ENCODE measurements at places on chromosomes 3 and 15.

DNA sequence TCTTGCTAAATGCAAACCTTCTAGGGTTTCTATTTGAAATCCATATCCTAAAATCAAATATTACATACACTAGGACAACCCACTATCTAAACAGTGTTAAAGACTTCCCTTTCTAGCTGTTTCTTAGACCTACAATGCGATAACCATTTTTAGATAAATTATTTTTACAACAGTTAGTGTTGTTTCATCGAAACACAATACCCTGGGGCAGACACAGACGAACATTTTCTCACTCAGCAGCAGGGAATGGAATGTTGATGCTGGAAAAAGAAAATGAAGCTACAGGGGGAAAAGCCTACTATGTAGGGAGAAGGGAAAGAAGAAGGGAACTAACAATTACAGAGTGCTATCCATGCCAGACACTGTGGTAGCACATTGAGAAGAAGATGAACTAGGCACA is 6.0 kb upstream of the HERC1 start:
- no peak for DNase-seq

DNA sequence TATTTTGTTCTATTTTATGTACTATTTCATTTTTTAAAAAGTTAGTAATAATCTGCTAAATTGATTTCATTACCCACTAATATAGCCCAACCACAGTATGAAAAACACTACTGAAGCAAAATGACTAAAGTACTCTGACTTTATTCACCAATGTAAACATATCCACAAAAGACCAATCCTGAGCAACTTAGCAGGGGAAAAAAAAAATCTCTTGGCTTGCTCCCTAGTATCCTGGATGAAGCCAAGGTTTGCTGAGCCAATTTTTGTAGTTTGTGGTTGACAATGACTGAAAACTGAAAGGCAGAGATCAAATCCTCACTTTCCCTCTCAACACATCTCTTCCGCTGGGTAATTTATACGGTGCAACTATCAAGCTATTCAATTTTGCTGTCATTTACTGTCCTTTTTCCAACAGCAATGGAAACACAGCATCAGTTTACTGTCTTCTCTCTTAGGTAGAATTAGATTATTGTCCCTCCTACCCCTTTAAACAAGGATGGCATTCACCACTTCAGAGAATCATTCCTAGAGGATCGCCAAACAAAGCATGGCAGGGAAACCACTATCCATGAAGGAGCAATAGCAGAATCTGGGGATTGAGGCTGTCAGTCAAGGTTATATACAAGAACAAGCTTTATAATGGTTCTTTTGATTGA is 149.7 kb downstream of the THRB start:
- peak; percentile 73 for DNase-seq

- DNase-seq = no peak
Measured at GRCh38 chr3:69107841-69108240, 14.6 kb downstream of the LMOD3 start.

DNA sequence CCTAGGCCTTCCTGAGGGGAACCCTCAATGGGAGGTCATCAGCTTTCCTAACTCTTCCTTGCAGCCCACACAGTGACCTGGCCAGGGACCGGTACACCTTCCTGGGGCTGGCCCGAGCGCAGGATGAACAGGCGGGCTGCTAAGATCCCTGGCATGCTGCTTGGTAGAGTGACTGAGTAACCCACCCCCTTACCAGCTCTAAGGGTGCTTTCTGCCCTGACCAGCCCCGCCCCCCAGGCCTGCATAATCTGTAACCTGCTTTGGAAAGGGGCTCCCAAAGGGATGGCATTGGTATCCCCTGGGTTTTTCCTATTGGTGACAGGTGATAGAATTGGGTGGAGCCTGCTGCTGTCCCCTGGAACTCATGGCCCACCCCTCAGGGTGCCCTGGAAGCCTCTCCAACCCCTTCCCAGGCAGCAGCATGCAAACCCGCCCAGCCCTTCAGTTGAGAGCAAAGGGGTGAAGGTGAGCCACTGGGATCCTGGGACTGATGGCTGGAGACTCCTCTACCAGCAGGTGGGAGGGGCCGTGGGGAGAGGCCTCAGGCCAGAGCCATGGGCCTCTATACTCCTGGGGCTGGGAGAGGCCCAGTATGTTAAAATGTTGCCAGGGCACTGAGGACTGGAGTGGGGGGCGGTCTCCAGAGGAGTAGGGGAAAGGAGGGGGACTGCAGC is 11.1 kb upstream of the KIF7 start:
- DNase-seq = no peak

DNA sequence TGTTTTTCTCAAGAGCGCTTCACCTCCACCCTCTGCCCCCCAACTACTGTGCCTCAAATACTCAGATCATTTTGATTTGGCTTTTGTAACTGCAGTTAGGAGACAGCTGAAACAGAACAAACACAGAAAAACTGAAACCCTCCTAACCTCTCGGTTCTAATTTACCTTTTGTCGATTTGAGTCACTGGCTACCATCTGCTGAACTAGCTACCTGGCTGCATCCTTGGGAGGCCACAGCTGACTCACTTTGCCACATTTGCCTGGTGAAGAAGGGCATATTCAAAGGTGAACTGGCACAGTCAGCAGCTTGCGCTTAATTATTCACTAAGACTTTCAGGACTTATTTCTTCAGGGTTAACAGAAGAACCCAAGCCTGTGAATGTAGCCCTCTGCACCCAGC is 117.7 kb downstream of the FOXB1 start:
- no peak for DNase-seq

DNA sequence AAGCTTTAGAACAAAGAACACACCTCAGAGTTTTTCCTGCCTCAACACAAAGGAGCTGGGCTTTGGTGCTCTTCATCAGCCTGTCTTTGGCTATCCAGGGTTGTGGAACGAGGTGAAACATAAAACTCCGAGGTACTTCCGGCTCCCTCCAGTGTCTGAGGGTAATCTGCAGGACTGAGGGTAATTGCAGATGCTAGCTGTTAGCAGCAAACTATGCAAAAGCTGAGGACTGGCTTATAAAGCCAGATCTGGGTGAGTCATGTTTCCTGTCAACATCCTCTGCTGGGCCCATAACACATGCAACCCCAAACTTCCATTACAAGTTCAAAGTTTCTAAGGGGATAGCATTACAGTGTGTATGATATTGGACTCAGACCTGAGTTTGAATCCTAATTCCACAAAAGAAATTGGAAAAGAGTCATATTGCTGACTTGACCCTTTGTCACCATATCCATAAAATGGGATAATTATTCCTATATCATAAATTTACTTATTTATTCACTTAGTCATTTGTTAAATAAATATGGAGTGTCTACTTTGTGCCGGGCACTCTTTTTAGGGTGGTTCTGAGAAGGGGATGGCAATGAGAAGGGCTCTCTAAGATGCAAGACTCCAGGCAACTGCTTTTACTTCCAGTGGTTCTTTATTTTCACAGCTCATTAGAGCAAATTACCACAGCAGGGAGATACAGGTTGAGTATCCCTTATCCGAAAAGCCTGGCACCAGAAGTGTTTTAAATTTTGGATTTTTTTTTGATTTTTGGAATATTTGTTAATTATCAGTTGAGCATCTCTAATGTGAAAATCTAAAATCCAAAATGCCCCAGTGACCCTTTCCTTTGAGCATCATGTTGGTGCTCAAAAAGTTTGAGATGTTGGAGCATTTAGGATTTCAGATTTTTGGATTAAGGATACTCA is 9.5 kb upstream of the TRIM69 start:
- DNase-seq = peak; percentile 93

DNA sequence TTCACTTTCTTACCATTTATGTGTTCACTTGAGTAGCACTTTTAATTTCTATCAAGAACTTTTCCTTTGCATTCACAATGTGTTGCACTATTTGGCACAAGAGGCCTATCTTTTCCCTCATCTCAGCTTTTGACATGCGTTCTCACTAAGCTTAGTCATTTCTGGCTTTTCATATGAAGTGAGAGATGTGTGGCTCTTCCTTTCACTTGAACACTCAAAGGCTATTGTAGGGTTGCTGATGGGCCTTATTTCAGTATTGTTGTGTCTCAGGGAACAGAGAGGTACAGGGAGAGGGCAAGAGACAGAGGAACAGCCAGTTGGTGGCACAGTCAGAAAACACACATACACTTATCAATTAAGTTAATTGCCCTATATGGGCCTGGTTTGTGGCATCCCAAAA is 127.4 kb upstream of the MLF1 start:
- no peak for DNase-seq

DNA sequence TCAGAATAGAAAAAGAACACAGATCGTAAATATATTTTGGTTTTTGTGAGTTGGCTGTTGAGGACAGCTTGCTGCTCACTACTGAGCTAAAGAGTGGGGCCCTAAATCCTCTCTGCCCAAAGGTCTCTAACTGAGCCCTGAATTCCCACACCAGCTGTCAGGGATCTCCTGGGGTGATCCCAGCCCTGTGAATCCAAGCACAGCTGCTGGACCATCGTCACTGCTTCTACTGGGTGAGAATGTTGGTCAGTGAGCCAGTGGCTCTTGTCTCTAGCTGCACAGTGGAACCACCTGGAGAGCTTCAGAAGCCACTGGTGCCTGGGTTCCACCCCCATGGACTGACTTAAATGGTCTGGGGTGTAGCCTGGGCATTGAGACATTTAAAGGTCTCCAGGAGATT is 90.5 kb upstream of the IL12A start:
- no peak for DNase-seq
